ENCODE measurements at places on chromosomes 3 and 15.

- no peak for DNase-seq
Measured at GRCh38 chr15:80997692-80998091, 3.0 kb upstream of the TLNRD1 start.

DNA sequence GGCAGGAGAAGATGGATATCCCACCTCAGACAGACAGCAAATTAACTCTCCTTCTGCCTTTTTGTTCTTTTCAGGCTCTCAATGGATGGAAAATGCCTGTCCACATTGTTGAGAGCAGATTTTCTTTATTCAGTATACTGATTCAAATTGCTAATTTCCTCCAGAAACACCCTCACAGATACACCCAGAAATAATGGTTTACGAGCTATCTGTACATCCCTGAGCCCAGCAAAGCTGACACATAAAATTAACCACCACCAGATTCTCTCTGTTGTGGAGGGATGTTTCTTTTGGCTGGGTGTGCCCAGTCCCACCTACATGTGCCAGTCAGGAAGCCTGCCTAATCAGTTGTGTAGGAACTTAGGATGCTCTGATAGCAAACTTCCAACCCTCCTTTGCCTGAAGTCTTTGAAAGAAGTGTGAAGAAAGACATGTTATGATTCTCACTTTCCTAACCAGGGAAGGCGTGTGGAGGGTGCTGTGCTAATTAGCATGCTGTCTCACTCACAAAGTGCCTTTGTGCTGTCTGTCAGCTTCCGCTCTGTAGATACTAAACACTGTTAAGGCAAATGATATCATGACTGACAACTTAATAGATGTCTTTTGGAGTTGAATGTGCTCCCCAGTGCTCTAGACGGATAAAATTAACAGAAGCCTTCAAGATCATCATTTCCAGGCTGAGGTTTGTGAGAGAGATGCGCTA, 208.5 kb downstream of the CLSTN2 start:
- no peak for DNase-seq

- DNase-seq = no peak
Measured at GRCh38 chr3:99373088-99373845, 265.1 kb upstream of the COL8A1 start.

DNA sequence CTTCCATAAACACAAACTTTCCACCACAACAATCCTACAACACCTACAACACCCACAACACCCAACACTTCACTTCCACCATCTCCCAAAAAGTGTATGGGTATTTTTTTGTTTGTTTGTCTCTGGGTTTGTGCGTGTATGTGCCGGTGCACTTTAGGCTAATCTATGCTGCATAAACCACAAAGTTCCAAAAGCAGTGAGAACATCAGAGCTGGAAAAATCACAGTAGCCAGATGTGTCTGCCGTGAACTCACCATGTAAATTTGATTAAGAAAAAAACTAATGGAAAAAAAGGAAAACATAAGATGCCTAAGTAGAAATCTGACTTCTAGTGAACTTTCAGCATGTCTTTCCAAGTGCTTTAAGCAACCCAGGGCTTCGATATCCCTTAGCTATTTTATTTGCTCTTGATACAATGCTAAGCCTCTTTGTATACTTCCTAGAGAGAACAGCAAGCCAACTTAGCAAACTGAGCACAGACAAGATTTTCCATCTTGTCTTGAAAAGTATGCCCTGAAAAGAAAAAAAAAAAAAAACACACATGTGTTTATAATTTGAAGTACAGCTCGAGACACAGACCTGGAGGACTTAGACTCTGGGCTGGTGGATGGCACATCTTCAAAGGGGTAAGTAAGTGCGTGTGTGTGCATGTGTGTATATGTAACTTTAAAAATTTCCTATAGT, 91.4 kb downstream of the WWTR1 start:
- DNase-seq = no peak

DNA sequence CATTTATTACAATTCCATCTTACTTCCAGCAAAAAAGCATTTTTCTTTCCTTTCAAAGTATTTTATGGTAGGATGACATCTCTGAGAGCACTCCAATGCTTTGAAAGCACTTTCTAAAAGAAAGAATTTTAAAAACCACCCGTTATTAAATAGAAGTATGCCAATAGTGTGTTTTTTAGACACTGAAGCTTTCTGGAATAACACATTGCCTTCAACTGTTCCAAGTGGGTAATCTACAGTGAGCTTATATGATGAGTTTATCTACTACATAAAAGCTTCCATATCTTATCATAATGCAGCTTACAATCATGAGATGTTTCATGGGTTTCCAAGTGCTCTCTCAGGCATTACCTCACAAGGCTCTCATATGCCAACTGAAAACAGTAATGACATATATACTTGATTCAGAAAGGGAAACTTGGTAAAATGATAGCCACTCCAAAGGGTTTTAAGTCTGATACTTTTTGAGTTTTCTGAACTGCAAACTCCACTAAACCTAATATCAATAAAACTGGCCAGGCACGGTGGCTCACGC, 14.1 kb downstream of the CMTM6 start:
- DNase-seq = no peak

DNA sequence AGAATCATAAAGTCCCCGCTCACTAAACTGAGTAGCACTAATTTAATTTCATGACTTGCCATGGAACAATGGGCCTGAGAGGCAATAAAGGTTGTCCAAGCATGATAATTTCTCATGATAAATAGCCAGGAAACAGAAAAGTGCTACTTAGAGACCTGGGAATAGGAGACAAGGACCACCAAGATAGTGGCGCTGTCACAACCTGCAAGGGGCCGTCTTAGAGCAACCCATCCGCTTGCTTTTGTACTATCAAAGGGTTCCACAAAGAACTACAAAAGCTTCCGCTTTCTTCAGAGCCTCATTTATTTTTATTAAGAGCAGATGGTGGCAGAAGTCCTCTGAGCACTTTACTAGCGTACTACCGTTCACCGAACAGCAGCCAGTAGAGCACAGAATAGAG, 421.7 kb upstream of the GRM7 start:
- no peak for DNase-seq

GRCh38 chr3:182810574-182811268, 17.4 kb downstream of the ATP11B start:
- no peak for DNase-seq

DNA sequence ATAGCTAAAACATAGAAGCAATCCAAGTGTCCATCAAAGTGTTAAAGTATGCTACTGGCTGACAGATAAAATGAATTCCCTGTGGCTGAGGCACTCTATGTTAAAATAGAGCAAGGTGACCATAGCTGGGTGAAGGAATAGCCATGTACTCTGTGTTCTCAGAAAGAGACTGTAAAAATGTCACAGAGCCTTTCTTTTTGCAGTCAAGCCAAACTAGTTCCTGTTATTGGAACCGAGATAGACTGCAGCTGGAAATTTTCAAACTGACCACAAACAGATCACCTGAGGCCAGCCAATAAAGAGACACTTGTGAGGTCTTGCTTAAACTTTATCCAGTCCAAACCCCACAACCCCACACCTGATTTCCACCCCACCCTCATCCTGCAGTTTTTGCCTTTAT, 422.8 kb upstream of the NAALADL2 start:
- no peak for DNase-seq

GRCh38 chr15:43896543-43896942, 69.7 kb downstream of the WDR76 start:
- DNase-seq = no peak

DNA sequence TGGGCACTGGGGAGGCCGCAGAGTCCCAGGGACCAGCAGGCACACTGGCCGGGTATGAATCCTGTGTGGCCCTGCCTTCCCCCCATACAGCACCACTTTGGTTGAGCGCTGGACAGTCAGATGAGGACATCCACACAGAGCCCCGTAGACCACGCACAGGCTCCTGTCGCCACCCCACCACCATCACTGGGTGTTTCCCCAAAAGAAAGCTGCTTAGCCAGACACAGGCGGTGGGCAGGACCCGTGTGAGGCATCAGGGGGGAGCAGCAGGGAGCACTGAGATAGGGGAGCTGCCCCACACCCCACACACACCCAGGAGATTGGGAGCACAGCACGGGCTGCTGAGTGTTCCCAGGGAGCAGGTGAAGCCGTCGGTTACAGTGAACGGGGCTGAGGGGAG, 42.4 kb upstream of the SLC41A3 start:
- peak; percentile 57 for DNase-seq

- DNase-seq = peak; percentile 42
Measured at GRCh38 chr3:46892285-46893145, 15.0 kb downstream of the PTH1R start.

GRCh38 chr3:42702982-42703694, 540 bp upstream of the HHATL start:
- no peak for DNase-seq

GRCh38 chr15:74628949-74629348, 13.3 kb downstream of the CLK3 start:
- DNase-seq = no peak

DNA sequence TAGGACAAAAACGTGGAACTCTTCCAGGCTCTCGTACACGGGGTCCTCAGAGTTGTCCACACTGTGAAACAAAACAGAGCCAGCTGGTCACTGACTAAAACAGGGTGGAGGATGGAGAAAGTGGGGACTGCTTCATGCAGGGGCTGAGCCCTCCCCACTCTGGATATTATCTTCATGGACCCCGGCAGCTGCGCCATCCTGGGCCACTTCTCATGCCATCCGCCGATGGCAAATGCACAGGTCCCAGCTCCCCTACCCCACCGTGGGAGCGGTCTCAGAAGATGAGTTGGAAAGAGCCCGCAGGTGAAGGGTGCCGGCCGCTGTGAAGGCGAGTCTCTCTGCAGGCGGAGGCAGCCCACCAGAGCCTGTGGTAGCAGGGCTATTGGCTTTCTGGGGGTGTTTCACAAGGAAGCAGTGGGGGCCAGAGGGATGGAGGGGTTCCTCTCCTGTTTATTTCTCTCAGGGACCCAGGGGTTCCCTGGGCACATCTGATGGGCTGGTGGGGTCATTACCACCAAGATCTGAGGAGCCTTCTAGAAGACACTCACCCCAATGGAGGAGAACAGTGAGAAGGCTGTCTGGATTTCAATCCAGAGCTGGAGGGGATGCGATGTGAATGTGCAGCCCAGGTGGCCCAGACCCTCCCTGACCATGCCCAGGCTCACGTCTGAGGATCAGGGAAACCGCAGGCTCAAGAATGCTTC, 177.3 kb downstream of the KLF13 start:
- DNase-seq = peak; percentile 86

GRCh38 chr15:45442507-45443135, 64.3 kb upstream of the GATM start:
- no peak for DNase-seq

DNA sequence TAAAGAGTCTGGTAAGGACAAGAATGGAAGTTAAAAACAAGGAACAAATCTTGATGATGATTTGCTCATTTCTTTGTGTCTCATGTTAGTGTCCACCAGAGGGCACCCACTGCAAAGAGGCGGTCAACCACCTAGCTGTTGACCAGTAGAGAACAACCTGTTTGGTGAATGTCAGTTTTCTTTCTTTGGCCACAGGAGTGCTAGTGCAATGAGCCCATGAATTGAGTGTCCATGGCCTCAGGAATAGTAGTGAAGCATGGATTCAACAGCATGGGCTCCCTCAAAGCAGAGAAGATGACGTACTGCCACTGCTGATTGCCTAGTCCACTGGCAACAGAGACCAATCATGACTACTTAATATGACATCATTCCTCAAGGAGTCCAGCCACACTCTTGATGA, 10.7 kb upstream of the CNTN6 start:
- no peak for DNase-seq

GRCh38 chr3:41630708-41631107, 331.2 kb downstream of the ULK4 start:
- DNase-seq = no peak

DNA sequence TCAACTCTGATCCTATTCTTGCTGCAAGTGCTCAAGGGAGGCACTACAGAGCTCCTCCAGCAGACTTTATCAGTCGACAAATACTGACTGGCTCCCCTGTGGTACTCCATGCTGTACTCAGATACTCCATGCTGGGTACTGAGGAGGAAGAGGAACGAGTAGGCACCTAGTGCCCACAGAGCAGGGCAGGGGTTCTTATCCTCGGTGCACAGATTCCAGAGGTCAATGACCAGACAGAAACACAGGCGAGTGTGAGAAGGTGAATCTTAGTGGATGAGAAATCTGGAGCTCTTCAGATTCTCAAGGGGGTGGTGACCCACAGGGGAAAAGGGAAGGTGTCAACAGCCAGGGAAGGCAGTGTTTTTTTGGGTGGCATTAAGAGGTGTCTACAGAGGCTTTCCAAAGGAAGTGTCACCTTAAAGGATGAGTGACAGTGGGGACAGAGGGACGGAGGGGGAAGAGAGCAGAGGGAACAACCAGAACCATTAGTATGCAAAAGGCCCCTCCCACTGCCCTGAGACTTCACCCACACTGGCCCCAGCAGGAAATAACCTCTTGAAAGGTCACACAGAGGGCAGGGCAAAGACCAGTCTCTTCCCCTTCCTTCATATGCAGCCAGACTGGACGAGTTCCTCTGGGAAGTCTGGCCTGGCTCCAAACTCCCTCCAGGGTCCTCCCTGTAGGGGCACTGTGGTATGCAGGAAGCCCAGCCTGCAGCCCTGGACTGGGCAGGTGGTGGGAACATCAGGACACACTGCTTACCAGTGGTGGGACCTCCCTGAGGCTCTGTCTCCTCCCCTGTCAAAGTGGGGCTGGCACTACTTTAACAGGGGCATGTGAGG, 27.5 kb downstream of the CCDC12 start:
- peak; percentile 54 for DNase-seq

DNA sequence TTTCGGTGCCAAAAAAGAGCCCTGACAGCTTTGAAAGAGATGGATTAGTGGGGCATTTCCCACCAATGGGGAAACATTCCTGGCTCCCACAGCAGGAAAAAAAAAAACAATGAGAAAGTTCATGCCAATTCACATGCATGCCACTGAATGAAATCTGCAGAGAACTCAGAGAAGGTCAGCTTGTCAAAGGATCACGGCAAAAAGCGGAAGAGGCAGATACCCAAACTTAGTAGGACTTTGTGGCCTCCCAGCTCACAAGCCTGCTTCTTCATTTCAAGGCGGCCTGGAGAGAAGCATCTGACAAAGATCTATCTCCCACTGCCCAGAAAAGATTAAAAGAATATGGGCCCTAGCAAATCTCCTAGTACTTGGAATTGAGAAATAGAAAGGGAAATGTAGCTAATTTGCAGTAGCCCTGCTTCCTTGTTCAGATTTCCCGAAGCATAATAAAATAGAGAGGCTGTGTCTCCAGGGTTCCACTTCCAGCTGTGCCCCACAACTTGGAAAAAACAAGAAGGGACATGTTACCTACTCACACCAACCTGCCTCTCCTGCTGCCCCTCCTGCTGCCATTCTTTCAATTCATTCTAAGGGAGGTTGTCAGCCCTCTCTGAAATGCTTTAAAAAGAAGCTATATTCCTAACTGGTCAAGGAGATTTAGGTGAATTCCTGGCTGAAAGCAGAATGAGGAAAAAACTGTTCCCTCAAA, 170.4 kb downstream of the FHIT start:
- no peak for DNase-seq

Measured in chondrocyte (in vitro differentiated cells).